ENCODE measurements at places on chromosomes 7 and 10.

DNA sequence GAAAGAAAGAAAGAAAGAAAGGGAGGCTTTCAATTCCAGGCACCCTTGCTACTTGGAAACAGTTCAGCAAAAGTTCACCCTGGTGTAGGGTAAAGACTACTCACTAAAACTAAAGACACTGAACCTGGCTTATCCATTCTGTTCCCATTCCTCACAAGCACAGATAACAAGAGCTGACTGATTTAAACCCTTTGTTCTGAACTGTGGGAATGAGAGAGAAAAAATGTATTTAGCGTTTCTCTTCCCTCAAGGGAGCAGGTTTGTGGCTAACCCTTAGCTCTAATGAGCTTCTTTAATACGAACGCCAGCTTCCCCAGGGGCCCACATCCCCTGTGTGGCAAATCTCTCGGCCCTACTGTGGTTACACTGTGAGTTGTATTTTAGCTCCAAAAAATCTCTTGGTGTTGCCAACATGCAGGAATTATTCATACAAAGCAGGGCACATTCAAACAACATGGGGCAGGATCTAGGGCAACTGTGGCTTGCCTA is 23.3 kb downstream of the PRTFDC1 start:
- DNase-seq: no peak

- DNase-seq: no peak
These were observed 234.7 kb upstream of the TCERG1L start for GRCh38 chr10:131546086-131546810.

GRCh38 chr7:110253093-110253492 is 837.8 kb upstream of the LRRN3 start:
- DNase-seq: no peak

GRCh38 chr7:38066391-38066790 is 111.7 kb upstream of the STARD3NL start:
- DNase-seq: no peak

DNA sequence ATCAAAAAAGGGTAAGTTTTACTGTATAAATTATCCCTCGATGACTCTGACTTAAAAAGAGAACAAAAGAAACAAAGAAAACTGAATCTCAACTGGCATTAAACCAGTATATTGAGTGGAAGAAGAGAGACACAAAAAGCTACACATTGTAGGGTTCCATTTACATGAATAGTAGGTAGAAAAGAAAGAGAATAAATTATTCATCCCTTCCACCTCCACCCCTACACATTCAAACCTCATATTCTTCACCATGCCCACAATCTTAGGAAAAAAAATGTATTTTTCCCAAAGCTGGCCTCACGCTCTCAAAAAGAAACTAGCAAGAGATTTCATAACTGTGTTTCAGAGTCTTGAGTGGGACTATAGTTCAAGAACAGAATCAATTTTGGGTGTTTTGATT is 346.8 kb upstream of the AOAH start:
- no peak for DNase-seq

DNA sequence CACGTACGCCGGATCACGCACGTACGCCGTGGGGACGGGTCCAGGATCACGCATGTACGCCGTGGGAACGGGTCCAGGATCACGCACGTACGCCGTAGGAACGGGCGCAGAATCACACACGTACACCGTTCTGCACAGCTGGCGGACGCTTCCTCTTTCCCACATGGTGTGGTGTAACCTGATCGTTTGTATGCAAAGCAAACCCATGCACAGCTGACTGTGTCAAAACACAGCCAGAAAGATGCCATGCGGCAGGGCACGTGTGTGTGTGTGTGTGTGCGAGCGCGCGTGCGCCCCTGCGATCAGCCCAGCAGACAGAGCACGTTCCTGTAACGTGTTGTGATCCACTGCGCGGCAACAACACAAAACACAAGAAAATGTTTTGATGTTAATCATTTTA is 573.6 kb downstream of the DNAJB6 start:
- no peak for DNase-seq

- DNase-seq: no peak
These were observed 120.1 kb downstream of the LRRN3 start for GRCh38 chr7:111210996-111211395.

GRCh38 chr10:10552948-10553347 is 464.7 kb upstream of the CELF2 start:
- no peak for DNase-seq

DNA sequence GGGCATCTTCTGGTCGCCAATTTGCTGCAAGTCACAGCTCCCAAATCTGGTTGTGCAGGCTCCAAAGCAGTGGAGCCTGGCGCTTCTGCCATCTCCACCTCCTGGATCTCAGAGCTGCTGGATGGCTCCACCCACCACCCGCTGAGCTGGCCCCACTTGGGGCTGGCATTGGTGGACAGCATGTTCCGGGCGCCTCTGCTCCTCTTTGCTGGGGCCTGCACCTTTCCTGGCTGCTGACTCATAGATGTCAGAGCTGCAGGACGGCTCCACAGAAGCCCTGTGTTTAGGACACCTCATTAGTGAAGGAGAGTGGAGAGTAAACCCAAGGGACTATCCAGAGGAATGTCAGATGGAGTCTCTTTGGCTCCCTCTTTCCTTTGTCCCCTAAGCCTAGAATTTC is 27.4 kb downstream of the MAPK8 start:
- DNase-seq: no peak

DNA sequence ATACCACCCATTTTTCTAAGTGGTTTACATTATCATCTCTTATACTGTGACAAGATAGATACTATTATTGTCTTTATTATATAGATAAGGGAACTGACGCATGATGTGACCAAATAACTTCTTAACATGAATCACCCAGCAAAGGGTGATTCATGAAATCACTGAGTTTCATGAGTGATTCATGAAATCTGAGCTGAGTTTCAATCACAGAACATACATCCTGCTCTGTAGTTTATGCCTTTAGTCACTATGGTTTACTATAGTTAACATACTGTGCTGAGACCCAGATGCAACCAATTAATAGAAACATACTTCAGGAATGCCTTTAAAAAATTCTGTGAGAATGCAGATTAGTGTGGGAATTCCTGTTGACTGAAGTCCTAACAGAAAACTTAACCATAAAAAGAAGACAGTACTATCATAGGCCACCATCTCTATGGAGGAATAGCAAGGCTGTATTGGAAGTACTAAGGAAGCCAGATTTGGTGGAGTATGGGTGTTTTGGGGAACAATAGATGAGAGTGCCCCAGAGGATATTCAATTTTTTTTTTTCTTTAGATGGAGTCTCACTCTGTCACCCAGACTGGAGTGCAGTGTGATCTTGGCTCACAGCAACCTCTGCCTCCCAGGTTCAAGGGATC is 43.1 kb upstream of the SEMA3A start:
- DNase-seq: no peak

GRCh38 chr10:110535958-110536891 is 31.3 kb upstream of the SMC3 start:
- peak; percentile 61 for DNase-seq

- DNase-seq: peak; percentile 5
These were observed 62.9 kb upstream of the VKORC1L1 start for GRCh38 chr7:65809982-65810288.

DNA sequence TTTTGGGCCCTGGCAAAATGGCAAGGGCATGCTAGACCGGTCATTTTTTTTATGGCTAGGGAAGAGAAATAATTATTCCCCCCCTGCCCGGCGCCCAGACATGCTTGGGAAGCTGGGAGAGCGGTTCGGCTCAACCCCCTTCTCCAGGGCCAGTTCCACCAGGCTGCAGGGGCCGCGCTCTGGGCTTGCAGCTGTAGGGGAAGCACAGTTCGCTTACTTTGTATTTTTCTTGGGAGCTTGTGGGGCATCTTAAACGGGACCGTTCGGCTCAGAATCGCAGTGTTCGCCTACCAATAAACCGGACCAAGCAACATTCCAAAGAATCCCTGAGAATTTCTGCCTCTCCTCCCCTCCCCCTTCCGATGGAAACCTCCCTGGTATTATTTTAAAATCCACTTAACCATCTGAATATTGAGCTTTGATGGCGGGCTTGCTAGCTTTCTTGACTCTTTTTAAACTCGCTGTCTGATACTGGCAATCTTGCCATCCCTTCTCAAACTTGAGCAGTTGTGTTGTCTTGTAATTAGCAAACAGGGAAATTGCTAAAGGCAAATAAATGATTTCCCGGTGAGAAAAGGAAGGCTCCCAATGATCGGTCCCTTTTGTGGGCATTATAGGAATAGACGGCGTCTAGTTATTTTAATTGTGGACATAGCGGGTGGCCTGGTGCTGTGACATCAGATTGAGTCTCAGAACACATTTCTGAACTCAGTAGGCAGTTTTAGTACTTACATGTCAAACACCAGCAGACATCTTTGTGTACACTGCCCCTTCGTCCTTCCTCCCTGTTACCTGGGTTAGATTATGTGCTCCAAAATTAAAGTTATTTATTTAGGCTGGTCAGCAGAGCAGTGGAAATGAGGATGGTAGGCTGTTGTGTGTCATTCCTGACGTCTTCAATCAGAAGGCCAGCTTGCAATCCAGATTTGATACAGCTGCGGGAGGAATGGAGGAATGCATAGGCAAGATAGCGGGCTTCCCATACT is 3.4 kb downstream of the TCF7L2 start:
- no peak for DNase-seq

All from GM13977 (cell line).